ENCODE measurements at places on chromosomes 6 and 20. TPM values are rescaled to one million over a fixed set of nuclear protein-coding genes. Genes with fewer than 3 reads are reported as not detected.

DNA sequence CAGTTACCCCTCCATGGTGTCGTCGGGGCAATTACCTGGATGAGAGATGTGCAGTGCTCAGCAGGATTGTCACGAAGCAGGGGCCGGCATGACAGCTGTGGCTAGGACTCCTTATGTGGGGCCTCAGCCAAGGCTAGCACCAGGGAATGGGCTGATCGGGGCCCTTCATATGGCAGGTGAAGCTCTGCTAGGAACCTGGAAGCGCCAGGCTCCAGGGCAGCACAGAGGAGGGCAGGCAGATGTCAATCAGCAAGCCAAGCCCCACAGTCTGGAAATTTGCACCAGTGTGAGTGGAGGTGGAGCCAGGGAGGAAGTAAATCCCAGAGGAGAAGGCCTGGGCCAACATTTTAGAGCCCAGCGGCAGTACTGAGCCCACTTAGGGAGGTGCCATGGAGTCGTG lies 21.2 kb downstream of the SYNDIG1 start:
- H3K27ac ChIP-seq = no peak overlapping the region
- peaks cover 5% of the 10 kb centered on the region for H3K4me1 ChIP-seq
- no peaks in the 10 kb centered on the region for H3K27me3 ChIP-seq

- H3K27ac ChIP-seq = peak overlapping the region; percentile 96
- H3K4me1 ChIP-seq = peaks cover 34% of the 10 kb centered on the region
- H3K4me3 ChIP-seq = peak overlapping the region; percentile 55
- H3K27me3 ChIP-seq = no peaks in the 10 kb centered on the region
Observed at GRCh38 chr20:63216849-63217471, 1.0 kb upstream of the YTHDF1 start.

DNA sequence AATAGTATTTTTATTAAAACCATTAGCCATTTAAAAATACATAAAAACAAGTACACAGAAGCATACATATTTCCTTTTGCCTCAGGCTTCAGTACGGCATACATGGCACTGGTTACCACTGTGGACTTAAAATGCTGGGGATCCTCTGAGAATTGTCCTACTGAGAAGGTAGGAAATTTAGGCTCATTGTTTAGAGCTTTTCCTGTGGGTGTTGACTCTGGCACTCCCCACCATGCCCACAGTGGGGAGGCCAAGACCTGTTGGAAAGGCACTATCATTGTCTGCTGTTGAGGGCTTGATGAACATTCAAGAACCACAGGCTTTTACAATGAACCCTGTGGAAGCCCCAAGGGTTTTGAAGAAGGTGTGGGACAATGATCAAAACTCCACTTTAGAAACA lies 473.4 kb downstream of the BTBD3 start:
- no peaks in the 10 kb centered on the region for H3K36me3 ChIP-seq
- no peak for DNase-seq
- no peak overlapping the region for H3K4me3 ChIP-seq

DNA sequence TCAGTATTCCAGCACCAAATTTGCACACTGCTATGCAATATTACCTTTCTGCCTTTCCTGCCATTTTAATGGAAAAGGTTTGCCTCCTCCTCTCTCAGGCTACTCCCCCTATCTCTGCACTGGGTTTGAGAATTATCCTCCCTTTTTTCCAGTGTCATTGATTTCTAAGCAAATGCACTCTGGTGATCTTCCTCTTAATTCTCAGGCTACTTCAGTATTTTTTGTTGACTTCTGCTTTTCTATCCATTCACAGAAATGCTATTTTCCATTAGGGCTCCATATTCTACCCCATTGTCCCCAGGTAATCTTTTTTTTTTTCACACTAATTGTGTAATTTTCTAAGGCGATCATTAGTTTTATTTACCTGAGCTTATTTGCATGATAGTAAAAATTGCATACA lies 144.0 kb downstream of the GJA1 start:
- H3K4me1 ChIP-seq = no peaks in the 10 kb centered on the region
- H3K36me3 ChIP-seq = no peaks in the 10 kb centered on the region
- H3K27me3 ChIP-seq = no peaks in the 10 kb centered on the region
- H3K27ac ChIP-seq = no peak overlapping the region
- DNase-seq = no peak

- H3K4me3 ChIP-seq = no peak overlapping the region
- no peak overlapping the region for H3K27ac ChIP-seq
- H3K4me1 ChIP-seq = peaks cover 18% of the 10 kb centered on the region
- no peaks in the 10 kb centered on the region for H3K36me3 ChIP-seq
- DNase-seq = no peak
Observed at GRCh38 chr6:1572892-1573291, 36.8 kb upstream of the FOXC1 start.

- no peaks in the 10 kb centered on the region for H3K27me3 ChIP-seq
- H3K27ac ChIP-seq = no peak overlapping the region
- H3K4me3 ChIP-seq = no peak overlapping the region
- no peaks in the 10 kb centered on the region for H3K4me1 ChIP-seq
Observed at GRCh38 chr6:80094017-80094416, 12.5 kb upstream of the BCKDHB start.

DNA sequence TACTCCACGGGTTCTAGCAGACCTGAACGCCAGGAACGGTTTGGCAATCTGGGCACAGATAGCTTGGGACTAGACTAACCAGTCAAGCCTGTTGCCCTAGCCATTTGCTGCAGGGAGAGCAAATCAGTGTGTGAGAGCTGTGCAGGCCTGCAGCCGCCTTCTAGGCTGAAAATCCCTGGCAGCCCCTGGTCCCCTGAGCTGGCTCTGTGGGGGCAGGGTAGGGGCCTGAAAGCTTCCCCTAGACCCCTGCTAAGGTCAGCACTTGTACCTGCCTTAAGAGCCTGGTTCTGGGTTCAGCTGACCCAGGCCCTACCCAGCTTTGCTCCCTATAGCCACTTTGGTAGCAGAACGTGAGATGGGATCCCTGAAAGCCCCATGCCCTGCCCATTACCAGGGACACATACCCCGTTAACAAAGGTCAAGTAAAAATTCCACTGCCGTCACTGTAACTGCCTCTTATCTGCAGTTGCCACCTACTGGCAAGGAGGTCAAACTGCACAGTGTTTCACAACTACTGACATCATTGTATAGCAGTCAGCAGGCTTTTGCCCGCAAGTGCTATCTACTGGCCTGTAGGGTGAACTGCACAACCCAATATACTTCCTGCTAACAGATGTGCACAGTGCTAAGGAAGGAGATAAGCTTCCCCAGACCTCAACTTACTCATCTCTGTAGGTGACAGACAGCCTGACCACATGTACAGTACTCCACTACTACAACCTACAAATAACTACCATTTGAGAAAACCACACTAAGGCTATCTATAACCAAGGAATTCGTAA lies 95.1 kb upstream of the OLIG3 start:
- no peaks in the 10 kb centered on the region for H3K4me1 ChIP-seq
- H3K4me3 ChIP-seq = no peak overlapping the region
- H3K36me3 ChIP-seq = no peaks in the 10 kb centered on the region
- DNase-seq = peak; percentile 29

The CAGE1 gene
- 0.17 TPM for total RNA-seq

GRCh38 chr20:54044156-54044555 lies 26.2 kb downstream of the BCAS1 start:
- no peaks in the 10 kb centered on the region for H3K27me3 ChIP-seq
- peak; percentile 28 for DNase-seq
- no peaks in the 10 kb centered on the region for H3K36me3 ChIP-seq
- no peak overlapping the region for H3K4me3 ChIP-seq
- no peak overlapping the region for H3K27ac ChIP-seq
- H3K4me1 ChIP-seq = no peaks in the 10 kb centered on the region

The TTI1 gene
- total RNA-seq = 15.1 TPM

The BPIFB2 gene
- total RNA-seq = 0.52 TPM

DNA sequence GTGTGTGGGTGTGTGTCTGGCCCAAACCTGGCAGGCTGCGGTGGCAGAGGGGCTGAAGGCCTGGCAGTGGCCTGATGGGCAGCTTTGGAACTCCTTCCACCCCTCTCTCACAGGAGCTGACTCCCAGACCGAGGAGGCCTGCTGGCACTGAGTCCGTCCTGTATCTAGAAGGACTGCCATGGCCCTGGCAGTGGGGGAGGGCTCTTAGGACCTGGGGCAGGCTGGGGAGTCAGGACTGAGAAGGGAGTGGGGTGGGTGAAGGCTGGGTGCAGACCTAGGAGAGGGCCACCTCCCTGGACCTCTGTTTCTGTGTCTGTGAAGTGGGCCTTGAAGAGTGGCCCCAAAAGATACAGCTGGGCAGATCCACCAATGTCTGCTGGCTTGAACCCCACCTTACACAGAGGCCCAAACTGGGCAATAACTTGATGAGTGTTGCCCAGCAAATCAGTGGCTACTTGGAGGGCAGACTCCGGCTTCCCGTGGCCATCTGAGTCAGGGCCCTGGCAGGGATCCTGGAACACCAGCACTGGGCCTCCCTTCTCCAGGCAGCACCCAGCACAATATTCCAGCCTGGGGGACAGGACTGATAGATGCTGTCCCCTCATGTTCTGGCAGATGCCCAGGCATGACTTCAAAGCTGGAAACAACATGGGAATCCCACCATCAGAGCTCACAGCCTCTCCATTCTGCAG lies 46.7 kb upstream of the BLCAP start:
- DNase-seq = no peak
- H3K27ac ChIP-seq = no peak overlapping the region
- no peak overlapping the region for H3K4me3 ChIP-seq
- H3K36me3 ChIP-seq = no peaks in the 10 kb centered on the region
- peaks cover 11% of the 10 kb centered on the region for H3K27me3 ChIP-seq
- no peaks in the 10 kb centered on the region for H3K4me1 ChIP-seq

The SPO11 gene
- not detected for total RNA-seq

The TMEM217 gene
- total RNA-seq = 2.7 TPM

DNA sequence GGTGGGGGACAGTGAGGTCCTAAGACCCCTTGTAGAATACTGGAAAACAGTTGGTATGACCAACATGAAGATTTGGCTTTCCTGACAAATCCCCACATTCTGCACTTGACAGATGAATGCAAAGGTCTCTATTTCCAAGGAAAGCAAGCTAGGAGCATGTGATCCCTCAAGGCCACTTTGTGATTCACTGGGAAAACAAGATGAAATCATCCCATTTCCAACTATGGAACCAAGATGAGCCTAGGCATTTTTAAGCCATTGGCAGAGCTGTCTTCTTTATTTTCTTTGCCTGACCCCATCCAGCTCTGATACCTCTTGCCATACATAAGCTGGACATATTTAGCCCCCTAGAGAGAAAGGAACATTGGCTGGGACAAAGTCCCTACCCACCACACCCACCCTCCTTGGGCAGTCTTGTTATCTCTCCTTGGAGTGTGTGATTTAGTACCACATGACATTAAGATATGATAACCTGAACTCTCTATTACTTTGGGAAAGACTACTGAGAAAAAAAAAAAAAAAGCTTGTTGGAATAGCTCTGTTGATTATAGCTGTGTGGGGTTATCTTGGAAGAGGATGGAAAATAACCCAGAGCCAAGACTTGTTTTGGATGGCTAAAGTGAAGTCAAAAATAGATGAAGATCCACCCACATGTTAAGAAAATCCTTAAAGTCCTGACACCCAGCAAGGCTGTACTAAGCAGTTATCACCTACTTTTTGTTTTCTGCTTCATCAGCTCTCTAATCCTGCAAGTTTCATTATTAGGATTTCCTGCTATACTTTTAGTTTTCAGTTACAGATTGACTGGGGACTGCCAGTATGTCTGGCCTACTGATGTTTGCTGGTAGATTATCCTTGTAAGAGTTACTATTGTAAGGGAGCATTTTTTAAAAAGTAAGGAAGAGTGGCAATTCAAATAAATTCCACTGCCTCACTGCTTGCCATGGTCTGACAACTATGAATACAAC lies 90.1 kb upstream of the PREP start:
- peak overlapping the region; percentile 93 for H3K27ac ChIP-seq
- H3K36me3 ChIP-seq = no peaks in the 10 kb centered on the region
- no peaks in the 10 kb centered on the region for H3K27me3 ChIP-seq
- H3K4me3 ChIP-seq = no peak overlapping the region
- peaks cover 39% of the 10 kb centered on the region for H3K4me1 ChIP-seq

GRCh38 chr6:139291813-139292619 lies at the start of gene TXLNB:
TSS of gene TXLNB (minus strand) at chr6:139291998. CDS start at chr6:139288899, 3,099 bp downstream.
- H3K27me3 ChIP-seq = no peaks in the 10 kb centered on the region
- peaks cover 3% of the 10 kb centered on the region for H3K4me1 ChIP-seq
- peak; percentile 60 for DNase-seq
- peak within 1 kb of the TSS; percentile 26 for H3K27ac ChIP-seq
- H3K4me3 ChIP-seq = no peak within 1 kb of the TSS
- H3K36me3 ChIP-seq = no peaks in the 10 kb centered on the region

The MAP7 gene
- total RNA-seq = 24.1 TPM

The SAPCD1 gene
- 1.4 TPM for total RNA-seq

- DNase-seq = no peak
- no peak overlapping the region for H3K4me3 ChIP-seq
- no peak overlapping the region for H3K27ac ChIP-seq
- H3K4me1 ChIP-seq = peaks cover 4% of the 10 kb centered on the region
- H3K27me3 ChIP-seq = no peaks in the 10 kb centered on the region
- H3K36me3 ChIP-seq = no peaks in the 10 kb centered on the region
Observed at GRCh38 chr6:72781624-72782023, 159.8 kb downstream of the KCNQ5 start.

GRCh38 chr6:15662326-15663129 lies at the start of gene DTNBP1:
TSS of gene DTNBP1 (minus strand) at chr6:15663028. CDS start at chr6:15662869, 159 bp downstream.
- no peaks in the 10 kb centered on the region for H3K27me3 ChIP-seq
- no peaks in the 10 kb centered on the region for H3K36me3 ChIP-seq
- peak within 1 kb of the TSS; percentile 41 for H3K4me3 ChIP-seq
- peak within 1 kb of the TSS; percentile 81 for H3K27ac ChIP-seq
- peak; percentile 92 for DNase-seq

DNA sequence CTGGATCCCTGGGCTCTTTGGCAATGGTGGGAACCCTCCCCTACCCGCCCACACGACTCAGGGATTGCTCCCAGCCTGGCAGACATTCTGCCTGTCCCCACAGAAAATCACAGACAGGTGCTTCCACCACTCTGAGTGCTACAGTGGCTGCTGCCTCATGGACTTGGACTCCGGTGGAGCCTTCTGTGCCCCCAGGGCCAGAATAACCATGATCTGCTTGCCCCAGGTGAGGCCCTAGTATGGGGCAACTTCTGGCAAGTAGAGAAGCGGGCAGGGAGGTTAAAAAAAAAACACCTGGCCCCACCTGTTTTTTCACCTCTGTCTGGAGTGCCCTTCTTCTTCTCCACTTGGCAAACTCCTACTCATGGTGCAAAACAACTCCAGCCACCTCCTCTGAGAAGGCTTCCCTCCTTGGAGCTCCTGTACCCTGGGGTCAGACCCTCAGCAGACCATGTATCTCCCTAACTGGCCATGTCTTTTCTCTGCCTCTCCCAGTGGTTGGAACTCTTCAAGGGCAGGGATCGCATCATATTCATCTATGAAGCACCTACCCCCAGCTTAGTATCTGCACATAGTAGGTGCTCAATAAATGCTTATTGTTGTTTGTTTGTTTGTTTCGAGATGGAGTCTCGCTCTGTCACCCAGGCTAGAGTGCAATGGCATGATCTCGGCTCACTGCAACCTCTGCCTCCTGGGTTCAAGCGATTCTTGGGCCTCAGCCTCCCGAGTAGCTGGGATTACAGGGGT lies 1.1 kb downstream of the CLPSL2 start:
- no peak for DNase-seq
- H3K27ac ChIP-seq = no peak overlapping the region
- H3K27me3 ChIP-seq = peaks cover 3% of the 10 kb centered on the region

The CPNE1 gene
- total RNA-seq = 66.9 TPM
